Bronchial epithelial cell (primary cell): ENCODE measurements at places on chromosomes 7 and 10.

GRCh38 chr7:101398396-101399289 is 36.0 kb downstream of the COL26A1 start:
- no peak for DNase-seq

GRCh38 chr7:119175911-119176627 is 951.6 kb downstream of the ANKRD7 start:
- peak; percentile 67 for DNase-seq

DNA sequence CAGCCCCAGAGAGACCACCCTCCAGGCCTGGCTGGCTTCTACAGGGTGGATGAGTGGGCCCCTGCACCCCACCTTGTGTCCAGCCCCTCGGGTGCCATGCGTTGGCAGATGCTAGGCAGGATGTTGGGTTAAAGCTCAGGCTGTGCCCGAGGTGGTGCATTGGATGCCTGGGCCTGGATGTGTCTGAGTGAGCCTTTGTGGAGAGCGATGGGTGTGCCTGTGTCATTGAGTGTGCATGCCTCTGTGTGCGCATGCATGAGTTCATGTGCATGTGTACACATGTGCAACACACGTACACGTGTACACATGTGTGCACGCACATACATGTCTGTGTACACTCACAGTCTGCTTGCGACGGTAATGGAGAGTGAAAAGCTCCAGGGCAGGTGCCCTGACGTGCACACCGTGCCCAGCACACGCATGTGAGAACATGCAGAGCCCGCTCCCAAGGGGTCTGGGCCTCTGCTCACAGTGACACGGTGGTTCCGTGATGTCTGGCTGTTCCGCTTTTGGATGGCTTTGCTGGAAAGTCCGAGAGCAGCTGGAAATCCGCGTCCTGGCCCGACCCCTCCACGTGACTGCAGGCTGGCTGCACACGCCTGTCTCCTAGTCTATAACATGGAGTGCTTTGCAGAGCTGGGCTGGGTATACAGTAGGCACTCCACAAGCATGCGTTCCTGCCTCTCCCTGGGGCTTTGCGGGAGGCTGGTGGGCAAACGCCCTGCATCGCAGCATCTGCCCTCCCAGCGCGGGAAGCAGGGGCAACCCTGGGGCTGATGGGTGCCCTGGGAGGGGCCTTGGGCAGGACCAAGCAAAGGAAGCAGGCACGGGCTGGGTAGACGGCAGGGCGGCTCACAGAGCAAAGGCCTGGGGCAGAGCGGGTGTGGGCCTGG is 36.9 kb downstream of the ELFN1 start:
- no peak for DNase-seq

- no peak for DNase-seq
Observed at GRCh38 chr10:125120053-125120710, 40.2 kb downstream of the CTBP2 start.

DNA sequence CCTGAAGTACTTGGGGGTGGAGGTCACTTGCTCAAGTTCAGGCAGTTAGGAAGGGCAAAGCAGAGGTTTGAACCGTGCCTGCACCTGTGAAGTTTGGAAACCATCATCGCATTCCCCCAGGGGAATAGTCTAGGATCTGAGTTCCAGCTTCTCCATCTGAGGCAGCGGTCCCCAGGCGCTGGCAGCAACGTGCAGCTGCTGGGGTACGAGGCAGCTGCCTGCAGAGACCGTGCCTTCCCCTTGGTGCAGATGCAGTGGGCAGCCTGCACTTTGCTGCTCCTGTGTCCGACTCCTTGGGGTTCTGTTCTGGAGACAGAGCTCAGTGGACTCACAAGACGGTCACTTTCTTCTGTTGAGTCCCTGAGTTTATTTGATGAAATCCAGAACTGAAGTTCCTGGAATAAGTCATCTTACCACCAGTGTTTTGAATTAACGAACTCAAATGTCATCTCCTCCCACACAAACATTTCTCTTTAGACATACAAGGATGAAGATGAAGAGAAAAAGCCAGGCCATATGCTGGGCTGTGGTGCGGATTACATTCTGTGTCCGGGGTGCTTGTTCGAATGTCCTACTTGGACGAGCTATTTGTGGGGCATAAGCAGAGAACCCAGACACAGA is 19.9 kb upstream of the GIMAP8 start:
- no peak for DNase-seq

DNA sequence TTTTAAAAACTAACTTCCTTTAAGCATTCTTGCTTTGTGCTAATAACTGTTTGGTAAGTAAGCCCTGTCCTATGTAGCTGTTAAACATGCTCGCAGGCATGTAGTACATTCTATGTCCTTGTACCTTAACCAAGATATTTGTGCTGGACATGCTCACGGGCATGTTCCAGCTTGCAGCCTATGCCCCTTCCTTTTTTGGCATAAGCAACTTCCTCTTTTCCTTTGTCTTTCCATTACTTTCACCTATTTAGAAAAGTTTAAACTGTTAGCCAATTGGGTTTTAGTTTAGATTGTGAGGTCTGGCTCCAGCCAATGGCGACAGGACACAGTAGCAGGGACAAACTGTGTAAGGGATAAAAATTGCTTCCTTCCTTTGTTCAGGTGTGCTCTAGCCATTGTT is 14.4 kb upstream of the APBB1IP start:
- no peak for DNase-seq
